Daoy (cell line): ENCODE measurements at places on chromosomes 3 and 15. TPM values are rescaled to one million over a fixed set of nuclear protein-coding genes. Genes with fewer than 3 reads are reported as not detected.

- no peak for DNase-seq
Observed at GRCh38 chr15:83164771-83165404, 42.7 kb downstream of the HDGFL3 start.

The PLXNA1 gene
- total RNA-seq, result 25.7 and 28.4 TPM in 2 replicates

The ACTRT3 gene
- not detected in 2 replicates for total RNA-seq

The IL5RA gene
- 0.80 TPM in 1 of 2 replicates, not detected in the other for total RNA-seq
